Activated T-cell treated with anti-CD3 and anti-CD28 coated beads, Interleukin-2, amount 50 U/mL, for 1 hour (primary cell): ENCODE measurements at places on chromosomes 1 and 21.

- no peak for DNase-seq
Observed at GRCh38 chr21:41929248-41929647, 24.6 kb downstream of the C2CD2 start.

DNA sequence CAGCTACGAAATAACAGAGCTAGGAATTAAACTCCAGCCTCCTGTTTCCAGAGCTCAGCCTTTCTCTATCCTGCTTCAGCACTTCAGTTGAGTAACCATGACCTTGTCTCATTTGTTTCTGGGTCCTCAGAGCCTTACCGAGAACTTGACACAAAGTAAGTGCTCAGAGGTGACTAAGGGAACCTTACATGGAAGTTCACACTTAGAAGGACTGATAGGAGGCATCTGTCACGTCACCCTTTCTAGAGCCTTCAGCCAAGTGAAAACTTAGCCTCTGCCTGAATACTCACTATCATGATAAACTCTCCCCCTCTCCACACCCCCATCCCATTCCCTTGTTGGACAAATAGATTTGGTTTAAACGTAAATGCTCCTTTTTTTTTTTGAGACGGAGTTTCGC lies 9.8 kb upstream of the LUZP1 start:
- DNase-seq = no peak

GRCh38 chr1:217526636-217527035 lies 104.3 kb downstream of the GPATCH2 start:
- no peak for DNase-seq

GRCh38 chr1:203142684-203143408 lies 15.3 kb downstream of the ADORA1 start:
- DNase-seq = no peak

DNA sequence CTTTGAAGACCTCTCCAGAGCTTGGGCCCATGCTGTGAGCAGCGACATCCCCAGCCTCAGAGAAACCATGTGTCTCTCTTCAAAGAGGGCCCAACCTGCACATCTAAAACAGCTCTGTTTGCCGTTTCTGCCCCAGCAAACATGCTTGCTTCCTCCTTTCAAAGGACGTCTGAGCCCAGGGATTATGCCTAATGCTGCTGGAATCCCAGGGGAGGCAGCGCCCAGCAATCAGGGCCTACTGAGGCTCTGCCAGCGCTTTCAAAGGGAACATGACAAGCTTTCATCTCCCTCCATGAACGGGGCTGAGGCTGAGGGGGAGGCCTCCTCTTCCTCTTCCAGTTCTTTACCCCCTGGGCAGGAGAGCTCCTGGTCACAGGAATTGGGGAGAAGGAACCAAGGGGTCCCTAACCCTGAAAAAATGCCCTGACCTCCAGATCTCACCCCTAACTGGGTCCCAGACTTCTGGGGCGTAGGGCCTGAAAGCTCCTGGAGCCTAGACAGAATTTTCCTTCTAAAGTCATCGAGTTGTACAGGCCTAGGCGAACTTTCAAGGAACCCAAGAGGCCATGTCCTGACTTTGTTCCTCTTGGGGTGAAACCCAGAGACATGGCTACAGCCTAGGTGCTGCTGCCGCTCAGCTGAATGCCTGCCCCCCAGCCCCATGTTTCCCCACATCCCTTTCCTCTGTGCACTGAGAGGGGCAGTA lies 13.4 kb upstream of the ASCL5 start:
- DNase-seq = no peak

- no peak for DNase-seq
Observed at GRCh38 chr1:234186037-234186688, 187.1 kb upstream of the COA6 start.

DNA sequence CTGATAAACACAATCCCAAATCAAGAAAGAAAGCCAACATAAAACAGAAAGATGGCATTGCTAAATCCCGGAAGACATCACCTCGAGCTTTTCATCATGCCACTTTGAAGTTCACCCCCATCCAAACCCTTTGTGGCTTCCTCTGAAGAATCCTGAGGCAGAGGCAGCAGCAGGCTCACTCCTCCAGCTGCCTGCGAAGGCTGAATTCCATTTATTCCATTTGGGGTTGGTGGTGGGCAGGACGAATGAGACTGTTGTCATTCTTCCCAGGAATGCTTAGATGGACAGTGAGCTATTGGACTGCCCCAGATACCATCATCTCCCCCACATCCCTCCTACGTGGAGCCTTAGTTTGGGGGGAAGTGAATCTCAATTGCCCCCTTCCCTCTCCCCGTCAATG lies 437.5 kb downstream of the SMYD3 start:
- no peak for DNase-seq

DNA sequence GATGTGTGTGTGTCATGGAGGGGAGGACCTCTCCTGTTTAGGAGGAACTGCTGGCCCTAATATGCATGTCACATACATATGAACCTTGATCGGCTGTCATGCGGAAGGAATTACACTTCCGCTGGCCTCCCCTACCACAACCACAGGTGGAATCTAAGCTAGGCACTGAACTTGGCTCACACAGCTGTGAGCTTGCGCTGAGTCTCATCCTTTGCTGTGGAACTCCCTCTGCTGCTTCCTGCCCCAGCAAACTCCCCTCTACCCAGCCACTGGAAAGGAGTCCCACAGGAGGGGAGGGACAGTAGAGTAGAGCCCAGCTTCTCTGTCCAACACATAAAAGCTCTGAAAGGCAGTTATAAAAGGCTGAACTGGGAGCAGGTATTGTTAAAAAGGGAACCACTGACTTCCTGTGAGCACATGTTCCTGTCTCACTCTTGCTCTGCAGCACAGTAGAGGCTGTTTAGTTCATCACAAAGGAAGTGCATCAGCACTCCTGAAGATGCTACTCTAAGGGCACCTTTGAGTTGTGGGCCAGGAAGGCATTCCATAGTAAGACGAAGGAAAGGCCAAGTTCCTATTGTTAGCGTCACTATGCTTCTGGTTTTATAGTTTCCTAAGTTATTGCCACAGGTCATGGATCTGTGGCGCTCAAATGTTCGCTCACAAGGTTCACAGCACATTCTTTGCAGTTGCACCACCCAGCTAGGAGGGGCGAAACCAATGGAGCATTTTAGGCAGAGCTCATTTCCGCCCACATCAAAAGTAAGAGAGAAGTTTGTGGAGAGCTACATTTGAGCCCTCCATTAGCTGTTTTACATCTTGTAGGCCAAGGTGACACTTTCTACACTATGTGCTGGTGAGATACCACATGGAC lies 17.7 kb upstream of the PTPRC start:
- DNase-seq = peak; percentile 68

DNA sequence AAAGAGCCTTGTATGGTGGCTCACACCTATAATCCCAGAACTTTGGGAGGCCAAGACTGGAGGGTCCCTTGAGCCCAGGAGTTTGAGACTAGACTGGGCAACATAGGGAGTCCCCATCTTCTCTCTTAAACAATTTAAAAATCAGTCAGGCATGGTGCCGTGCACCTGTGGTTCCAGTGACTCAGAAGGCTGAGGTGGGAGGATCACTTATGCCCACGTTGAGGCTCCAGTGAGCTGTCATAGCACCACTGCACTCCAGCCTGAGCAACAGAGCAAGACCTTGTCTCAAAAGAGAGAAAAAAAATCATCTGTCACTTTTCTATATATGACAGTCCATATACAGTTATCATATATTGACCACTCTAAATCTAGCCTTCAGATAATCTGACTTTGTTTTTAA lies 658.3 kb downstream of the LTN1 start:
- no peak for DNase-seq

- DNase-seq = no peak
Observed at GRCh38 chr1:75559800-75560199, 51.1 kb downstream of the SLC44A5 start.

GRCh38 chr1:149846593-149847466 lies 52.5 kb upstream of the BOLA1 start:
- DNase-seq = no peak

DNA sequence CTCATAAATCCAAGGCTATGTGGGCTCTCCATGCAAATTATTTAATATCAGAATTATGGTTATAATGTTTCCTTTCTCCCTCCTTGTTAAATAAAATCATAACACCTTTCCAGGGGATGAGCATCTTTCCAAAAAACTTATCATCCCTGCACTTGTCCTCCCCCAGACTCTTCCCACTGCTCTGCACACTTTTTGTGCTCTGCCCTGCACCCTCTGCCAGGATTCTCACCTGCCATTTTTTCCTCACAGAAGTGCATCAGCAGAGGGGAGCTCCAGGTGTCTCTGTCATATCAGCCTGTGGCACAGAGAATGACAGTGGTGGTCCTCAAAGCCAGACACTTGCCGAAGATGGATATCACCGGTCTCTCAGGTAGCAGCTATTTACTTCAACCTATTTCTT lies 20.9 kb downstream of the SYT11 start:
- no peak for DNase-seq

DNA sequence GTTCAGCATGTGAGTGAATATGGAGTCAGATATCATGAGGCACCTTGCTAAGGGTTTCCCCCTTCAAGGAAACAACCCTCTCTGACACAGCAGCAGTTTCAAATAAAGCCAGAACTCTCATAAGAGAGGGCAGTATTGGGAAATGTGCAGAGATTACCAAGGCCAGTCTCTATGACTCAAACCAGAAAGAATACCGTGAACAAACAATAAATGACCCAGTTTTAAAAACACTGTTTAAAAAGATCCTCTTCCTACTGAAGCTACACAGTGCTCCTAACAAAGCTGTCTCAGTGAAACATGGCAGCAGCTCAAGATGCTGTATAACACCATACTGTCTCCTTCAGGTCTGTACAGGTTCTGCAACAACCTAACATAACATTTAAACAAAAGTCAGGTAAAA lies 102.6 kb downstream of the KIAA0319L start:
- no peak for DNase-seq

- DNase-seq = no peak
Observed at GRCh38 chr1:170200621-170201397, 55.0 kb downstream of the NTMT2 start.
